ENCODE measurements at places on chromosomes 16 and 17. TPM values are rescaled to one million over a fixed set of nuclear protein-coding genes. Genes with fewer than 3 reads are reported as not detected.

Gene KDM6B
- 70.8 TPM for total RNA-seq

DNA sequence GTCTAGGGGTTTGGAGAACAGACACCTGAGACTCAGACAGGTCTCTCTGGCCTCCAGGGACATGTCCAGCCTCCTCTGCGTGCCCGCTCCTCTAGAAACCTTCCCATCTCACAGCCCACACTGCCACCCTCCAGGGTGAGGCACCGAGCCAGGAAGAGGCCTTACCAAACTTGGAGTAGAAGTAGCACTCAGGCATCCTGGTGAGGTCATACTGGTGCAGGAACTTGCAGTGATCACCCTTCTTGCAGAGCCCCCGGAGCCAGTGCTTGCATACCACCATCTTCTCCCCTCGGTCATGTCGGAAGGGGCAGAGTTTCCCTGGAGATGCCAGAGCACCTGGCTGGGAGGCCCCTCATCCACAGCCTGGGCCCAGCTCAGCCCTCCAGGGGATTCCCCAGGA is 4.2 kb downstream of the CPSF4L start:
- H3K4me3 ChIP-seq = no peak overlapping the region
- H3K27ac ChIP-seq = no peak overlapping the region
- H3K36me3 ChIP-seq = no peaks in the 10 kb centered on the region
- no peak for DNase-seq
- peaks cover under 1% of the 10 kb centered on the region for H3K27me3 ChIP-seq
- H3K4me1 ChIP-seq = peaks cover 2% of the 10 kb centered on the region

DNA sequence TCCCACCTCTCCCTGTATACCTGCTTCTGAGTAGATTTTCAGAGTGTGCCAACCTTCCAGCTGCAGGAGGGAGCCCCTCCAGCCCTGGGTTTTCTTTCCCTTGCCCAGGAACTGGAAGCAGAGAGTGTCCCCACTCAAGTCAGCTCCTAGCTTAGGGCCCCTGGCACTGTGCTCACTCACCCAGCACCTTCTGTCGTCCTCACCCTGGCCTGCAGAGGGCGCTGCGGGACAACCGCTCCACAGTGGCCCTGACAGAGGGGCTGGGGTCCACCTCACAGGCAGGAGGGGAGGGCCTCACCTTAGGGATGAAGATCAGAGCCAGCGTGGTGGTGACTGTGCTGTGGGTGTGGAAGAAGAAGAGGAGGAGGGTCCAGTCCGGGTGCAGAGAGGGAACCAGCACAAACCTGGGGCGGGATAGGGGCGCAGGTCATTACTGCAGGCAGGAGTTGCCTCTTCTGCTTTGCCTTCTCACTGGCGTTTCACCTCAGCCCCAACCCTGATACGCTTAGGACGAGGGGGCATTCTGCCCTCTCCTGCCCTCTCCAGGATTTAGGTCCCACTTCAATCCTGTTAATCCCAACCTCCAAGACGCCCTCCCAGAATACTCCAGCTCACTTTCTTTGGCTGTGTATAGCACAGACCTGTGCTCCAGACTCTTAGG is 10.0 kb downstream of the GPR179 start:
- H3K36me3 ChIP-seq = no peaks in the 10 kb centered on the region
- H3K4me3 ChIP-seq = no peak overlapping the region
- peak overlapping the region; percentile 42 for H3K27ac ChIP-seq
- peaks cover 20% of the 10 kb centered on the region for H3K27me3 ChIP-seq
- no peak for DNase-seq

DNA sequence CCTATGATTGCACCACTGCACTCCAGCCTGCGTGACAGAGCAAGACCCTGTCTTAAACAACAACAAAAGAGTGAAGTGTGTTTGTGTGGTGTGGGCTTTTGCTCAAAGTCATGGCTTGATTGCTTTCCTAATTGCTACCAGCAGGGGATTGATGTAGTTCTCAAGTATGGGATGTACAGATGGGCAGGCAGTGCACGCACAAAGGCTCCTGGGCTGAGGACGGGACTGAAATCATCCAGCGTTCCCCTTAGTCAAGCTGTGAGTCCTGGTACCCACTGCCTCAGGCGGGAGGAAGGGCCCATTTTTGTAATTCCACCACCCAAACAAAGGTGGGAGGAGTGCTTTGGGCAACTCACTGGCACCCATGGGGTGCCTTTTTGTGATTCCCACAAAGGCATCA is 47.3 kb downstream of the GDE1 start:
- H3K27me3 ChIP-seq = peaks cover 3% of the 10 kb centered on the region
- H3K4me1 ChIP-seq = no peaks in the 10 kb centered on the region
- no peak overlapping the region for H3K4me3 ChIP-seq
- H3K27ac ChIP-seq = no peak overlapping the region
- H3K36me3 ChIP-seq = no peaks in the 10 kb centered on the region

- H3K36me3 ChIP-seq = peaks cover 92% of the 10 kb centered on the region
- no peak for DNase-seq
- H3K27me3 ChIP-seq = no peaks in the 10 kb centered on the region
- H3K27ac ChIP-seq = no peak overlapping the region
Observed at GRCh38 chr16:22324787-22325597, 27.8 kb downstream of the POLR3E start.

DNA sequence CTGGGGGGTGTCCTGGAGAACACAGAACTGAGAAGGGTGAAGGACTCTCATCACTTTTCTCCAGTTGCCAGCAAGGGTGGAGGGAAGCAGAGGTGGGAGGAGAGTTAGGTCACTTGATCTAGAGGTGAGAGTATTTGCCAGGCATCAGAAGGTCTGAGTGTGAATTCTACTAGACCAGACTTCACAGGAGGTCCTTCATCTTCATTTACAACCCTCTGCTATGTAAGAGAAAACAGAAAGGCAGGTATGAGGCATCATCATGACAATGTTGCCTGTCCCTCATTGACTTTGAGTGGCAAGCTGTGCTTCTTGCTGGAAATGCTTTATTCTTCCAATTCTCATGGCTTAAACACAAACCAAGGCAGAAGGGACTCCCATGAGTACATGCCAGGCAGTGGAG is 45.9 kb upstream of the B4GALNT2 start:
- H3K4me3 ChIP-seq = no peak overlapping the region
- H3K36me3 ChIP-seq = no peaks in the 10 kb centered on the region
- DNase-seq = no peak
- peaks cover 29% of the 10 kb centered on the region for H3K27me3 ChIP-seq
- no peaks in the 10 kb centered on the region for H3K4me1 ChIP-seq

DNA sequence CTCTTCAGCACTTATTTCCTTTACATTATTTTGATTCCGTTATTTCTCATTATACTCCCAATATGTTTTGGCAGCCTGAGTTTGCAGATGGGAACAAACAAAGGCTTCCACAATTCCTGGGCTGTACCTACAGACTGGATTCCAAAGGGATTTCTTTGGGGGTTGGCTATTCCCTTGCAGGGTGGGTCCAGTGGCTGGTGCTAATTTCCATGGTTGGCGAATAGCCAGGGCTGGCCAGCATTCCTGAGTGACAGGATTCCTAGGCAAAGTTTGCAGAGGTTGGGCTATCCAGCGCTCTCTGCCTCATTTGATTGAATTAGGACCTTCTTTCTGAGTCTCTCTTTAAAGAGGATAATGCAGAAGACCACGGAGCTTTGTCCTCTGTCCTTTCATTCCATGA is 207.4 kb downstream of the MAF start:
- H3K4me1 ChIP-seq = no peaks in the 10 kb centered on the region
- no peak overlapping the region for H3K4me3 ChIP-seq
- peaks cover 8% of the 10 kb centered on the region for H3K27me3 ChIP-seq
- H3K36me3 ChIP-seq = no peaks in the 10 kb centered on the region

DNA sequence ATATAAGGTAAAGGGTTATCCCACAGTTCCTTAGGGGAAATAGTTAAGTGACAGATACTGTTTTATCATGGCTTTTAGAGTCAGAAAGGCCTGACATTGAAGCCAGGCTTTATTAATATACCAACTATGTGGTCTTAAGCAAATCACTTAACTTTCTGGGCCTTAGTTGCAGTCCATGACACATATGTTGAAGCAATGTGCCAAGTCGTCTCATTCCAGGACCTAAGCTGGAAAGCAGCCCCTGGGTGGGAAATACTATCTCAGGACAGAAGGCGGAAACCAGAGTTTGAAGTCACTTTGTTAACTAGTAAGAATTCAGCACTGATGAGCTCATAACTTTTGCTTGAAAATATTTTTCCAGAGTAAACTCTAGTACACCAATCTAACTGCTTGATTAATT is 80.0 kb downstream of the USP32 start:
- peaks cover 24% of the 10 kb centered on the region for H3K4me1 ChIP-seq
- peaks cover 24% of the 10 kb centered on the region for H3K36me3 ChIP-seq
- H3K27ac ChIP-seq = no peak overlapping the region

GRCh38 chr17:48527547-48527932 is 3.3 kb downstream of the HOXB1 start:
- H3K4me3 ChIP-seq = no peak overlapping the region
- no peak for DNase-seq
- H3K27me3 ChIP-seq = peaks cover 51% of the 10 kb centered on the region
- no peaks in the 10 kb centered on the region for H3K36me3 ChIP-seq
- no peak overlapping the region for H3K27ac ChIP-seq
- H3K4me1 ChIP-seq = no peaks in the 10 kb centered on the region

DNA sequence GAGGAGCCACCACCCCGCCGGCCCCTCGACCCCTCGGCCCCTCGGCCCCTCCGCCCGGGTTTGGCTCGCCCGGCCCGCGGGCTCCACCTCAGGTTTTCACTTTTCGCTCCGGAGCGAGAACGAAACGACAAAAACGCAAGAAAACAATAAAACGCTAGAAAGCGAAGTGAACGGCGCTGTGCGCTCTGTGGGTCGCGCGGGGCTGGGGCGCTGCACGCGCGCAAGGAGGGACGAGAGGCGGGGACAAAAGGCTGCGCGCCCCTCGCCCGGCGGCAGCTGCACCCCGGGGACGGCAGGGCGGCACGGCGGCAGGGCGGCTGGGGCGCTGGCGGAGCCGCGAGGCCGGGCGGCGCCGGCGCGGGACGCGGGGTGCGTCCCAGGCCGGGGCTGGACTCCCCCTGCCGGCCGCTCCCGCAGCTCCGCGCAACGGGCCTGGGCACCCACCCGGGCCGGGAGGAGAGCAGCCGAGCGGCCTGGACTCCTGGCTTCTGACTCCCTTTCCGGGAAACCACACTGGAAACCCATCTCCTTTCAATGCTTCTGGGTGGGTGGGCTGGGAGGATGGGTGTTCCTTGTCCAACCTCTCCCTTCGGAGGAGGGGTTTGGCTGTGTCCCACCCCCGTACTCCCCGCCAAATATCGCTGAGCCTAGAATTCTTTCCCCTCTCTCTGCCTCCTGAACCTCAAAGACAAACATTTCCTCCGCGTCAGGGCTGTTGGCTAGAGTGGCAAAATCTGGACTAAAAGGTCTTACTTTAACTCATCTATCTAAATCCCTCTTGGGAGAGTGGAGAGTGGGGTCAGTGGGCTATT is 9.9 kb downstream of the TBX2 start:
- no peaks in the 10 kb centered on the region for H3K36me3 ChIP-seq
- peak overlapping the region; percentile 75 for H3K4me3 ChIP-seq
- peaks cover 34% of the 10 kb centered on the region for H3K4me1 ChIP-seq

- no peak overlapping the region for H3K27ac ChIP-seq
- no peak for DNase-seq
- no peaks in the 10 kb centered on the region for H3K36me3 ChIP-seq
Observed at GRCh38 chr17:76540381-76541300, 797 bp downstream of the PRCD start.

Gene ICAM2
- 44.7 TPM for total RNA-seq

DNA sequence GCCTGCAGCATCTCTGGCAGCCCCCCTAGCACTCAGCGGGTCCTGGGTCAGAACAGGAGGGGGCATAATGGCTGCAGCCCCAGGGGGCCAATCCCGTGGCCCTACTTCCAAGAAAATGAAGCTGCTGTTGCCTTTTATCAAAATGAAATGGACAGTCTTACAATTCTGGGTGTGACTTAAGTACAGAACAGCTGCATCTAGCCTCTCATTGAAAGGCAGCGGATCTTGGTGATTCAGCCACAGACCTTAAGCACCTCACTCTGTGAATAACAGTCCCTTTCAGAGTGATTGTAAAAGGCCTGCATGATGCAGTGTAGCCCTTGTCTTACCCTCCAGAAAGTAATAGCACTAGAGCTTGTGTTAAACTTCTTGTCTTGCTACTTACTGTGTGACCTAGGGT is 11.5 kb upstream of the UMOD start:
- DNase-seq = no peak
- H3K27me3 ChIP-seq = peaks cover 15% of the 10 kb centered on the region
- no peak overlapping the region for H3K27ac ChIP-seq
- H3K4me3 ChIP-seq = no peak overlapping the region
- H3K36me3 ChIP-seq = no peaks in the 10 kb centered on the region
- no peaks in the 10 kb centered on the region for H3K4me1 ChIP-seq

DNA sequence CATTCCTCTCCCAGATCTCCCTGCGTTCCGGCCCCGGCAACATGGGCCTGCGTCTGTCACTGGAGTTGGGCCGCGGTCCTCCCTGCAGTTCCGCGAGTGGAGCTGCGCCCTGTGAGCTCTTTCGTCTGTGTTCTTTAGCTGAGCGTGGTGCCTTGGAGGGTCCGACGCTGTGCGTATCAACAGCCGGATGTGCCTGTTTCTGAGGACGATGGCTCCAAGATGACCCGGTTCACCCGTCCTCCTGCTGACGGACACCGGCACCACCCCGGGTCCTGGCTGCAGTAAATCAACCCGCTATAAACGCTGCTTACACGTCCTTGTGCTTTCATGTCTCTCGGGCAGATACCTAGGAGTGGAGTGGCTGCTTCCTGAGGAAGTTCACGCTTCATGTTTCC is 44.8 kb upstream of the GNG13 start:
- H3K27me3 ChIP-seq = no peaks in the 10 kb centered on the region
- no peaks in the 10 kb centered on the region for H3K4me1 ChIP-seq
- H3K36me3 ChIP-seq = no peaks in the 10 kb centered on the region
- H3K4me3 ChIP-seq = no peak overlapping the region
- no peak for DNase-seq

Gene ZG16
- total RNA-seq = not detected

DNA sequence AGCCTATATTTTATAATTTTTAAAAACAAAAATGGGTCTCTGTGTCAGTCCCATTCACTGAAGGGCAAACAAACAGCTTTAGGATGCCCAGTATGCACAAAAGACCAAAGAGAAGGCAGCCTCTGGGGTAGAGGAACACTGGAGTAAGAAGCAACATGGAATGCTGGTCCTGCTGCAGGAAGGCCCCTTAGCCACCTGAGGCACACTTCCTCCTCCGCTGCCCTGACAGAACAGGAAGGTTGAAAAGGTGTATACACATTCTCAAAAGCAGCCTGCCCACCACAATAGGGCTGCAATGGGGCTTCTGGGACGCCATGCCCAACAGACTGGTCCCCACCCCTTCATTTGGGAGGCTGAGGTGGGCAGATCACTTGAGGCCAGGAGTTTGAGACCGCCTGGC is 19.5 kb downstream of the TOM1L2 start:
- H3K4me3 ChIP-seq = no peak overlapping the region
- H3K36me3 ChIP-seq = peaks cover 16% of the 10 kb centered on the region
- no peak overlapping the region for H3K27ac ChIP-seq
- H3K4me1 ChIP-seq = peaks cover 6% of the 10 kb centered on the region
- no peaks in the 10 kb centered on the region for H3K27me3 ChIP-seq

DNA sequence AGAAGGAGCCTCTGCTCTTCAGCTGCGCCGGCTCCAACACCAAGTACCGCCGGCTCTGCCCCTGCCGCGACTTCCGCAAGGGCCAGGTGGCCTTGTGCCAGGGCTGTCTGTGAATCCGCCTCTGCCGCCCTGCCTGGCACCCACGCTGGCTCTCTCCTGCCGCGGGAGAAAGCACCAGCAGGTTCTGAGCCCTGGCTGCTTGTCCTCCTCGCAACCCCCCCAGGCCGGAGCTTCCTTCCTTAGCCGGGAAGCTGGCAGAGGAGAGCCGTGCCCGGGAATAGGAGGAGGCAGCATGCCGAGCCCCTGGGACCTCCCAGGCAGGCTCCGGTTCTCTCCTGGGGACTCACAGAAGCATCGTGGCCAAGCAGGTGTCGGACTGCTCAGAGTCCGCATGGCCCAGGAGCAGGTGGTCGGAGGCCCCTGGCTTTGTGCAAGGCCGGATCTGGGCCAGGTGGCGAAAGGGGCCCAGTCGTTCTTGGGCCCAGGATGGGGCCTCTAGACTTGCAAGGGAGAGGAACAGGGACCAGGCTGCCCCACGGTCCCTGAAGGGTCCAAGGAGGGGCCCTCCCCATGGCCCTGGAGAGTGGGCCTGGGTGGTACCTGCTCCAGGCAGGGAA is 80.6 kb downstream of the MGAT5B start:
- H3K4me3 ChIP-seq = no peak overlapping the region
- H3K27ac ChIP-seq = no peak overlapping the region
